Stimulated activated CD8-positive, alpha-beta memory T cell treated with anti-CD3 and anti-CD28 coated beads, Interleukin-15, amount 100 ng/mL, for 24 hours (primary cell): ENCODE measurements at places on chromosomes 2 and 18.

GRCh38 chr18:51132256-51132935 is 65.1 kb downstream of the MEX3C start:
- no peak for DNase-seq

GRCh38 chr2:147488472-147488871 is 356.4 kb upstream of the ACVR2A start:
- DNase-seq: no peak

- no peak for DNase-seq
Observed at GRCh38 chr2:105329197-105329554, 359 bp downstream of the TGFBRAP1 start.

DNA sequence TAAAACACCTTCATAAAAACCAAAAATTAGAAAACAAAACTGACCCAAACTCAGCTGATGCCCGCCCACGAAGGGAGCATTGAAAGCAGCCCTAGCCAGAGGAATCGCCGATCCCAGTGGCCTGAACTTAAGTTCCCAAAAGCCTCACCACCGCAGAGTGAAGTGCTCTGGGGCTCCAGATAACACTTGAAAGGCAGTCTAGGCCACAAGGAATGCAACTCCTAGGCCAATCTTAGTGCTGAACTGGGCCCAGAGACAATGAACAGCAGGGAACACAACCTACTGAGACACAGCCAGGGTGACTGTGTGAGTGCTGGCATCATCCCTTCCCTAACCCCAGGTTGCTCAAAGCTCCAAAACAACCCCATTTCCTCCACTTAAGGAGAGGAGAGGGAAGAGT is 59.6 kb upstream of the CHN1 start:
- DNase-seq: no peak

DNA sequence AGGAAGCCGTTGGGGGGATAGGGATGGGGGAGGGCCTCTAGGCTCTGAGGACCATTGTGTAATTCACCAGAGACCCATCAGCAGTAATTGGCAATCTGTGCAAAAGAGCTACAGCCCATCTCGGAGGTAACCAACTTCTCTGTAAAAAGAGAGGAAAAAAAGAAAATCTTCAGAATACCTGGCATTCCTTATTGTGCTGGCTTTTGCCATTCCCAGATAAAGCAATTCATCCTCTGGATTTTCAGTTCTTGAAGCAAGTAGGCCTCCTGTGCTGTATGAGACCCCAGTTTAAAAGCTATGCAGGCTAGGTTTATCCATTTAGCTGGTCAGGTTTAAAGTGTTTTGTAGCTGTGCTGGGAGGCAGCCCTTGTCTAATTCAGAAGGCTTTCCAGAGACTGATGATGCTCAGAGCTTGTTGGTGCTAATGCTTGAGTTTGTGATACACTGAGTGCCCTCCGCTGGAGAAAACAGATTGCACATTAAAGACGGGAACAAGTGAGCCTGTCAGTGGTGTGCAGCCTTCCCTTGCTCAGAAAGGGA is at the start of gene LRRTM4:
LRRTM4 (minus strand) TSS at position 446 of the 540 bp plus-strand sequence.
- DNase-seq: no peak

DNA sequence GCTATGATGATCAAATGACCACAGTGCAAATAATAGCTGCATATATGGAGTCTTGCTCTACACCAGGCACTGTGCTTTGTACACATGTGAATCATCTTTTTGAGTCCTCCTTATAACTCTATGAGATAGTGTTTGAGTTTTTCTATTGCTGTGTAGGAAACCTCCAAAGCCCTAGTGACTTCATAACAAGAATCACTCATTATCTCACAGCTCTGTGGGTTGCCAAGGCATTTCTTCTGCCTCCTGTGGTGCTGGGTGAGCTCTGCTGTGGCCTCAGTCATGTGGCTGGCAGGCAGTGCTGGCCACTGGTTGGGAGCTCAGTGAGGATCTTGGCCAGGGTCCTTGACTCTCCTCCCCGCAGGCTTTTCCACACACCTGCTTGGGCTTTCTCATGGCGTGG is 153.4 kb downstream of the CAPN13 start:
- no peak for DNase-seq

GRCh38 chr2:143524559-143525401 is 395.6 kb downstream of the ARHGAP15 start:
- no peak for DNase-seq

GRCh38 chr2:136119717-136120675 is 2.0 kb upstream of the CXCR4 start:
- no peak for DNase-seq

- no peak for DNase-seq
Observed at GRCh38 chr18:74234326-74235171, 57.2 kb downstream of the CYB5A start.

GRCh38 chr2:210072922-210073509 is 70.6 kb downstream of the RPE start:
- DNase-seq: no peak

DNA sequence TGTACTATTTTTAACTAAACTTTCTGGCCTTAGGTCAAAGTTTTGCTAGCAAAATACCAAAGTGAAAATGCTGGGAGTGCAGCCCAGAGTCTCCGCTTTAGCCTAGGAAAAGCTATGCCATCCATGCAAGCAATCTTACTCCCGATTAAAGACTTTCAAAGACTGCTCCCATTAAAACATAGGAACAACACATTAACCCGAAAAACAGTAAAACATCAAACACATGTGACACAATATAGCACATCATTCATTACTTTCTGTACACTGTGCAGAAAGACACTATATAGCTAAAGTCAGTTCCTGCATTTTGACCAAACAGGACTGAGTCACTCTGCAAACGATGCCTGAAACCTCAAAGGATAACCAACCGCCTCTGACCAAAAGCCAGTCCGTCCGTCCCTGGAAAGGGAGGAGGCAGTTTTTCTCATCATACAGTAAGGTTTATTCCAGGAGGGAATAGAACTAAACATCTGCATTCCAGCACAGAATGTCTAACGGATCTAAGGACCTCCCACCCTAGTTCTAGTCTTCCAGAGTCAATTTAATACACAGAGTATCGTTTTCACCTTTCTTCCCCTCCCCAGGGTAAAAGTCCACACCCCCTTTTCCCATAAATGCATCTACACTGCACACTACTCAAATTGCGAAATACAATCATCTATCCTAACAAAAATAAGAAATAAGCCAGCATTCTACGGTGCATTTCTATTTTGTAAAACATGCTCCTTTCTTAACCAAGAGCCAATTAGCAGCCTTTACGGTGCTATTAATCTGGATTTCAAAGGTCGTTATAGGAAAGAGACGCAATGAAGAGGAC is 1.7 kb downstream of the ROCK2 start:
- no peak for DNase-seq

GRCh38 chr2:30456579-30456978 is 9.5 kb downstream of the LCLAT1 start:
- DNase-seq: no peak

- DNase-seq: no peak
Observed at GRCh38 chr2:19059076-19059475, 299.3 kb downstream of the OSR1 start.

- no peak for DNase-seq
Observed at GRCh38 chr2:11473659-11474433, 7.9 kb upstream of the E2F6 start.

GRCh38 chr2:86788881-86789686 is 1.6 kb downstream of the CD8A start:
- no peak for DNase-seq

GRCh38 chr2:73859721-73860586 is 31.2 kb downstream of the STAMBP start:
- DNase-seq: no peak

GRCh38 chr2:210086930-210087329 is 84.3 kb downstream of the KANSL1L start:
- DNase-seq: no peak

DNA sequence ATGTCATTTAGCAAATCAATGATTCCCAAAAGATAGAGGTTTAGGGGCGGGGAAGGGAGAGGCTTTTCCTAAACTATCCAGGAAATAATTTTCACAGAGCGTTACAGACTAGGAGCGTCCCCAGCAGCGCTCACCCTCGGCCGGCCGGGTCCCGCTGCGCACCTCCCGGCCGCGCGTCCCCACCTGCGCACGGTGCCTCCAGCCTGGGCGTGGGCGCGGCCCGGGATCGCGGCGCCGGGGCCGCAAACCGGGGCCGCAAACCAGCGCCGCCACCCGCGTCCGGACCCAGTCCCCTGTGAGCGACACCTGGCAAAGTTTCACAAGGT is 684 bp upstream of the ZCCHC2 start:
- no peak for DNase-seq

- no peak for DNase-seq
Observed at GRCh38 chr2:219378163-219378851, 9.4 kb downstream of the DNPEP start.

DNA sequence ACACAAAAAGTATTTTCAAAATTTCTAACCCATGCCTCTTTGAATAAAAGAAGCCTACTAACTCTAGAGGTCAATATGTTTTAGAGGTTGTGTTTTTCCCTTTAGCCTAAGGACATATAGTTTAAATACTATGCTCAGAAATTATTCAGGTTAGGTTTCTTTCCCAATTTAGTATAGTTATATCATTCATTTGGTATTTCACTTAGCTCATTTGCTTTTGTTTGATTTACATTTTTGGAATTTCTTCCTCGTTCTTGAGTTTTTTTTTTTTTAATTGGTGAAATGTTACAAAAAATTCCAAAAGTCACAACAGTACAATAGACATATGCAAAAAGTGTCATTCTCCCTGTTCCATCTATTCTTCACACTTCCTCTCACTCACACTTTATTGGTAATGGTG is 371.3 kb upstream of the TNP1 start:
- no peak for DNase-seq

- DNase-seq: no peak
Observed at GRCh38 chr2:58633613-58634365, 392.7 kb upstream of the FANCL start.

DNA sequence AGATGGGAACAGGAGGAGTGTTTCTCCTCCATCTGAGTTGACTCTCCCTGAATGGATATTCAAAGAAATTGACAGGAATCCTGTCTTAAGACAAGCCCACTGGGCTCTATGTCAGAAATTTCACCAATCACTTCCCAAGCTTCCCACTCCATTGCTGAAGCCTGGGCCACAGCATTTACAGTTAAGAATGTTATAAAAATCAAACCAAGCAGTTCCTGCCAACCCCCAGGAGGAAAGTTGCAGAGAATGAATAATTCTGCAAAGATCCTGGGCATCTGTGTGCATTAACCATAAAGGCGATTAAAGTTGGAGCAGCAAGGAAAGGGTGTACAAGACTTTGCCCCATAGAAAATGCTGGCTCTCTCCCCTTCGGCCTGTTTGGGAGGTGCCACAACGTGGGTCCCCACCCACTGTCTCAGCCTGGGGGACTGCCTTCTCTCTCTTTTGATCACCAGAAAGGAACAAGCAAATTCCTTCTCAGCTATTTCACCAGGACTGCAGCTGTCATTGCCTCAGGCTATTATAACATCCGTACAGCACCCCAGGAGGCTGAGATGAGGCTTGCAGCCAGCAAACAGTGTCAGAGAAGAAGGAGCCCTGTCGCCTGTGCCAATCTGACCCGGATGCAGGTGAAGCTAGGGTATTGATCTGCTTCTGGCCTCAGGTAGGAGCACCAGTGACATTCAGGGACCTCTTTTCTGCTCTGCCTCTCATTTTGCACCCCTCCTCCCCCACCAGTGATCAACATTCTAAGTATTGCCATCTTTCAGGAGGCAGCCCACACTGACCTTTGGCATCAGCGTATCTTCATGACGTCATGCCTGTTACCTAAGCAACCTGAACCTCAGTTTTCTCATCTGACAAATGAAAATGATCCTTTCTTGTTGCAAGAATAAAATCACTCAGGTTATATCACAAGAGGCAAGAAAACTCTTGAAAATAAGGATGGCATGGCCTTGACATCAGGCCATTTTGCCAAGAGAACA is 219.0 kb downstream of the SH3BP4 start:
- no peak for DNase-seq

DNA sequence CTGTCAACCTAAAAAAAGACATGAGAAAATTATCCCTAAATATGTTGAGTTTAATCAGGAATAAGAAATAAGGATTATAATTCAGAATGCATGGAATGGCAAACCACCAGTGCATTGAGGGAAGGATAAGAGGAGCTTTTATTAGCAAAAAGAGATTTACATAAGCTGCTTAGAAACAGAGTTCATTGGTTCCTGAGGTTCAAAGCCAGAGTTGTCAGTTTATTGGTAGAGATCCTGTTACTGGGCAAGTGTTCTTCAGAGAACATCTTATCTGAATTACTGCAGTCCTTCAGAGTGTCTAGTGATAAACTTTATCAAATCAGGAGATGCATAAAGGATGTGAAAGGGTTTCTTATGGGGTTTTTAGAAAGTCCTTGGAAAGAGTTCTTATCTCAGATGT is 76.0 kb upstream of the MEX3C start:
- DNase-seq: no peak

GRCh38 chr18:54983041-54983686 is 23.9 kb upstream of the CCDC68 start:
- DNase-seq: no peak

DNA sequence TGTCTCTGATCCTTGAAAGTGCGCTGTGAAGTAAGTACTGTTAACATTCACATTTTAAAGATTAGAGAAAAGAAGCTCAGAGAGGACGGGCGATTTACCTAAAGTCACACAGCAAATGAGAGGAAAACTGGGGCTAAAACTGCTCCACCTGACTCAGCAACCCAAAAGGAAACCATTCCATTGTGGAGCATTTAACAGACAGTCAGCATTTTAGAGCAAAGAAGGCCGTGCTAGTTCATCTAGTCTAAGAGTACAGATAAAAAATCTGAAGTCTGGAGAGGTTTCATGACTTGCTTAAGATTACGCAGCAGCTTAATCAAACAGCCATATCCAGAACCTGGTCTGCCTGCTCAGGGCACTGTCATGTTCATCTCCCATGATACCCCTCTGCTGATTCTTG is 19.9 kb upstream of the KCNF1 start:
- DNase-seq: no peak

GRCh38 chr2:136527560-136527959 is 237.8 kb upstream of the THSD7B start:
- DNase-seq: no peak

DNA sequence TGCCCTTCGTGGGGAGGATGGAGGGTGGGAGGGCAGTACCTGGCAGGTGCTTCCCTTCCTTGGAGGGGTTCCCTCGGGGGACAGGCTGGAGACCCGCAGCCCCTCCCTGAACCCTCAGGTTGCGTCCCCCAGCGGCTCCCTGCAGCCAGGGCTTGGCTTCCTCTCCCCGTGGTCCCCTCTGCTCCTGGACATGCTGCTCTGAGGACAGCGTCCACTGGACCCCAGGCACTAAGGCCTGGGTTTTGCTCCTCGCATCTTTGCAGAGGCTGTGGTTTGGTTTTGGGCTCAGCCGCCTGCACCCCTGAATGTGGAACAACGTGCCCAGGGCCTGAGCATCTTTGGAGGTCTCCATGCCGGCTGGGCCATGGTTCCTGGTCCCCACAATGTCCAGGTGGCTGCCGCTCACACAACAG is 133.5 kb downstream of the PTGR3 start:
- DNase-seq: no peak

- no peak for DNase-seq
Observed at GRCh38 chr2:156787517-156787916, 351.3 kb downstream of the GPD2 start.

- no peak for DNase-seq
Observed at GRCh38 chr2:231359441-231359840, 36.1 kb upstream of the B3GNT7 start.
